ENCODE measurements at places on chromosomes 3 and 15.
A peak's percentile ranks its signal among the peaks of the same experiment; 100 is the strongest.

DNA sequence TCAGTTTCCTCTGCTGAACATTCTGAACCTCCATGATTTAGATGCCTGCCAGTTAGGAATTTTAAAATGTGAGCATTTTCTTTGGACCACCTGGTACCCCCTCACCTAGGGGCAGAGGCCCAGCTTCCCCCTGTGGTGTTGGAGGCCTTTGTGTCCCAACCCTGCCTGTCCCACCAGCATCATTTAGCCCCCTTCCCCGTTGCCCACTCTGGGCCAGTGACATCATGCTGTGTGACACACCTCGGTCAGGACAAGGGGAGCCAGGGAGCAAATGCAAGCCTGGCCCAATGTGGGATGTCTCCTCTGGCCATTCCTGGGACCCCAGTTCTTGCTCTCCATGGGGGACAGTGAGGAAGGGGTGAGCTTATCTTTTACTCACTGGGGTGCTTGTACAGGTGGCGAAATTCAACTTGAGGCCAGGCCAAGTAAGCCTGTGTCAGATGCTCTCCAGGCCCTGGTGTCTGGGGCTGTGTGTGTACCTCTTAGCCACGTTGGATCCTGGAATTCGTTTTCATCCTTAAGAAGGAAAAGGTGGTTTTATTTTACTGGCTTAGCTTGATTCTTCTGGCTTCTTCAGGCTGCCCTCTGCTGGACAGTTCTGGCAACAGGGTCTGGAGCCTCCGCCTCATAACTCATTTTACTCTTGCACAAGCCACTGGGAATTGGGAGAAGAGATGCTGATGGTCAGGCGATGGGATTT is 49.7 kb upstream of the MYZAP start:
- peak; percentile 88 for DNase-seq

GRCh38 chr3:15332405-15333098 is at the start of gene SH3BP5:
SH3BP5 (minus strand) TSS chr3:15332586; CDS start chr3:15332408, 178 bp downstream.
- DNase-seq, result peak; percentile 94

DNA sequence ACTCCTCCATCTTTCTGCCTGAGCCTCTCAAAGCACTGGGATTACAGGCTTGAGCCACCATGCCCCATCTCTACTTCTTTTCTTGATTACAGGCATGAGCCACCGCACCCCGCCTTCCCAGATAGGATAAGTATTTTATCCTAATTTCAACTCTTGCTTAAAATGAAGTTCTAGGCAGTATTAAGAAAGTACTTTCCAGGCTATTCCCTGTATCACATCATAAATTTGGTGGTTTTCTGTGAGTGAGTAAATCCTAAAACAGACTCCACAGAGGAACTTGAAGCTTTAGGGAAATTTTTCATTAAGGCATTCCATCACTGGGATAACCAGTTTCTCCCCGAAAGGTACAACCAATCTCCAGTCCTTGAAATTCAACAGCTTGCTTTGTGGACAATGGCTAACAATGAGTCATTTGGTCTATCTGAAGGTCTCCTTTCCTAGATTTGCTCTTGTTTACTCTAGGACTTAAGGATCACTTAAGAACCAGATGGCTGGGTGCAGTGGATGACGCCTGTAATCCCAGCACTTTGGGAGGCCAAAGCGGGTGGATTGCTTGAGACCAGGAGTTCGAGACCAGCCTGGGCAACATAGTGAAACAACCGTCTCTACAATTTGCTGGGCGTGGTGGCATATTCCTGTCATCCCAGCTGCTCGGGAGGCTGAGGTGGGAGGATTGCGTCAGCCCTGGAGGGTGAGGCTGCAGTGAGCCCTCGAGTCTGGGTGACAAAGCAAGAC is 49.7 kb upstream of the SKIL start:
- DNase-seq, result no peak

GRCh38 chr3:64319391-64319790 is 94.1 kb upstream of the PRICKLE2 start:
- DNase-seq, result no peak

- DNase-seq, result no peak
These were observed 35.7 kb upstream of the TMOD3 start for GRCh38 chr15:51793521-51794305.

DNA sequence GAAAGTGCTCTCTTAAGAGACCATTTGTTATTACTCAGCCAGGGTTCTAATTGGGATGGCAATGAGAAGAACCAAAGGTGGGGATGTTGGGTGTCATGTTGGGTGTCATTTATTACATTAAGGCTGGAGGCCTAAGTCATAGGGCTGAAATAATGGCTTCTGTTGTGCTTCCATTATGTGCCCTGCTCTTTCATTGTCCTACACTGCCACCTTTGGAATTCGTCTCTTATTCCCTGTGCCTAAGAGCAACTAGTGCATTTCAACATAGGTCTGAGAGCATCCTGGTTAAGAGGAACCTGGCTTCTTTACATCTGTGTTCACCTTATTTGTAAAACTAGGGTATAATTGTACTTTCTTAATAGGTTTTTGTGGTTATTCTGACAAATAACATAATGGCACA is 32.2 kb downstream of the RIOX2 start:
- no peak for DNase-seq

GRCh38 chr3:138360869-138361525 is 12.6 kb downstream of the MRAS start:
- no peak for DNase-seq

GRCh38 chr3:79041621-79042020 is 726.2 kb downstream of the ROBO1 start:
- no peak for DNase-seq
